GM13977 (cell line): ENCODE measurements at places on chromosomes 6 and 20.

DNA sequence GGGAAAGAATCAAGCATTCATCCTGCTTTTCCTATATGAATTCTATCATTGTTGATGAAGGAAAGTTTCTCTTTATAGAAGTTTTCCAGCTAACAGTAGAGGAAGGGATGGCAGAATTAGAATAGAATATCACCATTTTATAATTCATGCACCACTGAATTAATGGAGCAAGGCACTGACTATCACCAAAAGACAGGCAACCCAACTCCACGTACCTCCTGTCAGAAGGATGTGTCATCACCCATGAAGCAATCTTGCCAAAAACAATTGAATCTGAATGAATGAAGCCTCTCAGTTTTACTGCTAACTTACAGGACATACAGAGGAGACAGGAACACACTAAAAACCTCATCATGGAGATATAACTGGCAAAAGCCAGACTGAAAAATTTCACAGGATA, 122.4 kb downstream of the NFATC2 start:
- DNase-seq: no peak

DNA sequence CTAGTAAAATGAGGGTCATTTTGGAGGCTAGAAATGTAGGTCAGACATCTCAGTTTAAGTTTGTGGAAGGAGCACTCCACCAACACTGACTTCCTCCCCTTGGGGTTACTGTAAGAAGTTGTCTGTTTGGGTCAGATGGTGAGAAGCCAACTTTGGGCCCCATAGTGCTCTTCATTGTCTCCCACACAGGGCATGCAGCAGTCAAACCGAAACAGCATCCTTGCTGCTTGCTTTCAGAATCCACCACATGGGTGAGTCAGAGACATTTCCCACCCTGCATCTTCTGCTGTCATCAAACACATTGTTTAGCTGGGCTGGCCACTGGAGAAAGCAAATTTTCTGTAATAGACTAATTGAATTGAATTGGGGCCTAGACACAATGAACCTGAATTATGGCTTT, 16.8 kb downstream of the IL17F start:
- DNase-seq: peak; percentile 76

GRCh38 chr6:87900160-87900698, 147.4 kb upstream of the SPACA1 start:
- DNase-seq: no peak

DNA sequence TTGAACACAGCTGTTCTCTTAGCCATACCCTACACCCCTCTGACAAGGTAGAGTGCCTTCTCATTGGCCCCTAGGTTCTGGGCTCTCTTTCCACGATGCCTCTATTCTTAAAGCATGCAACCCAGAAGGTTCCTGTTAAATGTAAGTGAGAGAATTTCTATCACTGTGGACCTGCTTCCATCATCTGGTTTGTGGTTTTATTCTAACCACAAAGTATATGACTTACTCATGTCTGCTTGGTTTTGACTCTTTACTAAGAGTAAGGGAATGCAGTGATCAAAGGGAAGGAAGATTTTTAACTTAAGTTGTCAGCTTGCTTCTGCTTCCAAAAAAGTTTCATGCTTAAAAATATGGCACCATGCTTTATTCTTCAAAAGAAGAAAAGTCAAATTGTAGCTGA, 80.2 kb downstream of the ANKEF1 start:
- no peak for DNase-seq

DNA sequence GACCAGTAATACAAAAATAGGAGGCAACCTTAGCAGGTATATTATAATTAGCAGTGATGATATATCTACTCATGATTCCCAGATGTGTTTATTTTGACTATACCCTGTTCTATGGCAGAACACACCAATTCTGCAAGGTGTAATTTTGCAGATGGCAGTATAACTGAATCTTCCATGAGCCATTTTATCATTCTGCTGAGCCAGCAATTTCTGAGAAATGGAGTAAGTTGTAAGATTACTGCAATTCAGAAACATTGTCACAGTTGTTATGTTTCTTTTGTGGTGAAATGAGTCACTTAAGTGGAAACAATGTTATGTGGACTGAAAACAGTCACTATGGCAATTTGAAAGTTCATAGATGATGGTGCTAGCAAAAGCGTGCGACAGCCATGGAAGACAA, 63.7 kb upstream of the RIMS1 start:
- DNase-seq: no peak

GRCh38 chr20:46720776-46721425, 11.5 kb downstream of the SLC2A10 start:
- DNase-seq: no peak

DNA sequence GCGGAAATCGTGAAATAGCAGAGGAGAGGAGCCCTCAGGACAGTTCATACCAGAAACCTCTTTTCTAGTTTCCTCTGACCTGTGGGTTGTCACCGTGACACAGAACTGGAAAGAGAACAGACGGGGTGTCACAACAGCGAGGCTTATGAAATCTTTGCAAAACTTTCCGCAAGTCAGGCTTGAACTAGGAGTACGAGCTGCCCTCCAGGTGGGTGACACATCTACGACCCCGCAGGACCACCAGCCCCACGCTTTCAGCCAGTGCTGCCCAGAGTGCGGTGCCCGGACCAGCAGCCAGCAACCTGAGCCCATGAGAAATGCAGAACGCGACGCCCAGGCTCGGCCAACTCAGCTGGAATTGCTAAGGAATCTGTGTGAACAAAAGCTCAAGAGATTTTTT, 30.8 kb downstream of the WRNIP1 start:
- no peak for DNase-seq

GRCh38 chr6:134593442-134593841, 275.5 kb upstream of the SGK1 start:
- no peak for DNase-seq

- no peak for DNase-seq
These were observed 172.2 kb downstream of the ARID1B start for GRCh38 chr6:156949376-156949775.

DNA sequence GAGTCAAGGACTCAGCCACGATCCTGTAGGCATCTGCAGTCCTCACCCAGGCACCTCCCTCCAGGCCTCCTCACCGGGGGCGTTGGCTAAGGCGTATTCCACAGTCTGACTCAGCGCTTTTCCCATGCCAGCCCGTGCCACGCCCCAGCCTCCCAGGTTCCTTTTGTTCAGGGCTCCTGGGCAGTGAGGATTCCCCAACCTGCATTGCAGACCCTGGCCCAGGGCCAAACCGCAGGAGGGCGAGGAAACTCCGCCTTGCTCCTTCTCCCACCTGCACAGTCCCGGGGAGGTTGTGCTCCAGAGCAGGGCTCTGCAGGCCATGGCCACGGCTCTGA, 202.8 kb upstream of the CST7 start:
- no peak for DNase-seq

DNA sequence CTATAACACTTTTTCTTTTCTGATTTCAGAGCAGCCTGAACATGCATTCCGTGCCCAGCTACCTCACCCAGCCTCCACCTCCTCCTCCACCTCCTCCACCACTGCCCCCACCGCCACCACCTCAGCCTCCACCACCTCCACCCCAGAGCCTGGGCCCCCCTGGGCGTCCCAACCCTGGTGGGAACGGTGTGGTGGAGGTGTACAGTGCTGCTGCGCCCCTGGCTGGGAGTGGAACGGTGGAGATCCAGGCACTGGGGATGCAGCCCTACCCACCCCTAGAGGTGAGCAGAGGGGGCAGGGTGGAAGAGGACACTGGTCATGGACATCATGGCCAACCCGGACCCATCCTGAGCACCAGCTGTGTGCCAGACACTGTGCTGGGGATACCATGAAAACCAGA, 21.3 kb downstream of the ZNF341 start:
- no peak for DNase-seq

DNA sequence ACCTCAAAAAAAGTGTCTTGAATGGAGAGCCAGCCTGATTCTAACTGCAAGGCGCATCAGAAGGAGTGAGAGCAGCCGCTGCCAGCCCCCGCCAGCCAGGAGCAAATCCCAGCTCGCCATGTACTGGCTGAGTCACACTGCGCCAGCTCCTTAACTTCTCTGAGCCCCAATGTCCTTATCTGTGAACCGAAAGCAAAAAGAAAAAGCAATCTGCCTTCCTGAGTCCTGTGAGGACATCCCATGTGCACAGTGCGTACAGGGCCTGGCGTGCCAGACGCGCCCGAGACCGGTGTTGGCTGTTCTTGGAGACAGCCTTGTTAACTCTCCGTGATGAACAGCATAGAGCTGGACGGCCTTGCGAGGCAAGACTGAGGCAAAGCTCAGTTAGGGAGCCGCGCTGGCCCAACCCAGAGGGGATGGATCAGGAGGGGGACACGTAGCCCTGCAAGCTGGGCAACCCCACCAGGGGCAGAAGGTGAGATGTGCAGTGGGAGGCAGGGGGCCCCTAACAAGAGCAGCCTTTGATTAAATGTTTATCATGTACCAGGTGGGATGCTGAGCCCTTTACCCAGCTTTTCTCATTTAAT, 122.7 kb downstream of the AGPAT4 start:
- no peak for DNase-seq

GRCh38 chr6:98957450-98957849, 9.7 kb upstream of the FBXL4 start:
- DNase-seq: no peak

- peak; percentile 84 for DNase-seq
These were observed 36.4 kb downstream of the HLA-DPB1 start for GRCh38 chr6:33112148-33112547.
